Left ventricle myocardium superior (tissue), 1 donor: ENCODE measurements at places on chromosomes 7 and 10.
A peak's percentile ranks its signal among the peaks of the same experiment; 100 is the strongest.

DNA sequence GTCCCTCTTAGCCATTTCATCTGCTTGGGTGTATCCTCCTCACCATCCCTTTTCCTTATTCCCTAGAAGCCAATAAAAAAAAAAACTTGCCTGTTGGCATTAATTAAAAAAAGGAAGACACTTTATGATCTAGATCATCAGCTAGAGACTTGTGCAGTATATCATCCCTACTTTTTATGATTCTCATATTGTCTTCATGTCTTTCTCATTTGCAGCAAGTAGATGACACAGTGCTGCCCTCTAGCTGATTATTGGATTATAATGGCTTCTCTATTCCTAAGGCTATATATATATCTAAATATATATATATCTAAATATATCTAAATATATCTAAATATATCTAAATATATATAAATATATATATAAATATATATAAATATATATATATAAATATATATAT lies 272.4 kb upstream of the LRGUK start:
- DNase-seq, result no peak

DNA sequence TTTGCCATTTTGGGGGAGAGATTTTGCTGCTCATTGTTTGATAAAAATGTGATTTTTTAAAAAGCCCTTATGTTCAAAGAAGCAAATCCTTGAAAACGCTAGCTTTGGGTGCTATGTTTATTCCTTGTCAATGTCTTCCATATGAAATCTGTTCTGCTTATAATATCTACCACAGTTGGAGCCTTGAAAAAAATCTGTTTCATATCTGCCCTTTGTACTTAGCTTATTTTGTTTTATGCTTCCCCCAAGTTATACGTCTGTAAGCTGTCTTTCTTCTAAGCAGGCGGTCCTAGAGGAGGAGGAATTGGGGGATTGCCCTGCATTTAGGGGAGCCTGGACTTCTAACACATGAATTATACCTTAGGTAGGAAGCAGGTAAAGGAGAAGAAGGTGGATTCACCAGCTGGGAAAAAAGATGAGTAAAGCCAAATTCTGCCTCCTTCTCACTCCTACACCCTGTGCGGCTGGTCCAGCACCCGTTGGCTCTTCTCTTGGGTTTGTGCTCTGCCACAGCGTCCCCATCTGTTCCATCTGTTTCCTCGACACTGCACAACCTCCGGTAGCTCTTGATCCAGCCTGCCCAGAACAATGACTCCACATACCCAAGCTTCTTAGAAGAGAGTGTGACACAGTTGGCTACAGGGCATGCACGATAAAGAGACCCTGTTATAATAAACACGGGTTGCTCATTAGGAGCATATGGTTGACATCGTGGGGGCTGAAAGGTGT lies 31.9 kb upstream of the NEUROD6 start:
- DNase-seq, result no peak

GRCh38 chr10:103541616-103542015 lies 48.1 kb downstream of the NEURL1 start:
- no peak for DNase-seq

DNA sequence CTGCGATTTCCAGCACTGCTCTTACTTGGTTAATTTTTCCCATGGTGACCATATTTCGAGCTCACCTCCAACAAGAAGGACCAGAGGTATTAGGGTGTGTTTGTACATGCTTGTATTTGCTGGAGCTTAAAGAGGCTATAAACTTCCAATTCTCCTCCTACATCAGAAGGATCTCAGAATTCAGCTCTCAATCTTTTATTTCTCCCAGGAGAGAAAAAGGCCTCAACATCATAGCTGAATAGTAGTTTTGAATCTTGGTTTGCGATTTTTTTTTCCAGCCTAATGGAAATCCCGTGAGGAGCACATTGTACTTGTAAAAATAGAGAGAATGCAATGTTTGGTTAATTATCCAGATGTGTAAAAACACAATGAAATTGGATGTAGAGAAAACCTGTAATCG lies 69.7 kb downstream of the CPVL start:
- DNase-seq, result no peak

DNA sequence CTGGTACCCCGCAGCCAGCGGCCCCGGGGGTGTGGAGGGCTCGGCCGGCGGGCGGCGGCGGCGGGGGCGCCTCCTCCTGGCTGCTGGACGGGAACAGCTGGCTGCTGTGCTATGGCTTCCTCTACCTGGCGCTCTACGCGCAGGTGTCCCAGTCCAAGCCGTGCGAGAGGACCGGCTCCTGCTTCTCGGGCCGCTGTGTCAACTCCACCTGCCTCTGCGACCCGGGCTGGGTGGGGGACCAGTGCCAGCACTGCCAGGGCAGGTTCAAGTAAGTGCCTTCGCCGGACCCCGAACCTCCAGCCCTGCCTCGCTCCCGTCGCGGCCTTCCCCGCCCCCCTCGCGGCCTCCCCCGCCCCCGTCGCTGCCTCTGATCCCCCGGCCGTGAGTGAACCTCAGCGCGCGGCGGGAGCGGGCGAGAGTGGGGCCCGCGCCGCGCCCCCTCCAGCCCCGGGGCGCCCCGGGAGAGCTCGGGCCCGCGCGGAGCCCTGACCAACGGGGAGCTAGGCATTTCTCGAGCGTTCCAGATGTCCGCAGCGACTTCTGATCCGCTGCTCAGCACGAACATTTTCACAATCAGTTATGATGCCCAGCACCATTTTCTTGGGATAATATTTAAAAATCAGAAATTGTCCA lies 727 bp downstream of the ATRNL1 start:
- DNase-seq, result peak; percentile 26
